ENCODE measurements at places on chromosomes 12 and 14.

GRCh38 chr14:92926931-92927330 lies 4.0 kb downstream of the CHGA start:
- DNase-seq = no peak

DNA sequence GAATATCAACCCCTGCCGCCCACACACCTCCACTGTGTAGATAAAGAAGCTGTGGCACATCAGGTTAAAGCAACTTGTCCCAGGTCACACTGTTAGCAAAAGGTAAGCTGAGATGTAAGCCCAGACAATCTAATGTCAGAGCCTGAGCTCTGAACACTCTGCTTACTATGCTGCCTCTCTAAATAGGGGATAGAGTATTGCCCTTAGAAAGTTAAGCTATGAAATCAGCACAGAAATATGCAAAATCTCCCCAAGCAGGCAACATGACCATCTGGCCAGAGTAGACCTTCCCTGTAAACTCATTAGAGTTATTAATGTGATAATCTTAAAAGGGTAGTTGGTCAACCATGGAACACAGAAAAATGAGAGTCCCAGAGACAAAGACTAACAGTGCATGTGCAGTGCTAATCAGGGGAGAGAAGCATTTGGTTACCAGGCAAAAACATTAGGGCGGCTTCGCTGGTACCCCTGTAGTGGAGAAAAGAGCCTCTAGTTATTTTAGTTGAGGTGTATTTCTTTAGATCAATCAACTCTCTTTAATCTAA lies 171.0 kb downstream of the BTG1 start:
- DNase-seq = no peak

GRCh38 chr14:82445810-82446570 lies 912.3 kb upstream of the SEL1L start:
- DNase-seq = peak; percentile 15

DNA sequence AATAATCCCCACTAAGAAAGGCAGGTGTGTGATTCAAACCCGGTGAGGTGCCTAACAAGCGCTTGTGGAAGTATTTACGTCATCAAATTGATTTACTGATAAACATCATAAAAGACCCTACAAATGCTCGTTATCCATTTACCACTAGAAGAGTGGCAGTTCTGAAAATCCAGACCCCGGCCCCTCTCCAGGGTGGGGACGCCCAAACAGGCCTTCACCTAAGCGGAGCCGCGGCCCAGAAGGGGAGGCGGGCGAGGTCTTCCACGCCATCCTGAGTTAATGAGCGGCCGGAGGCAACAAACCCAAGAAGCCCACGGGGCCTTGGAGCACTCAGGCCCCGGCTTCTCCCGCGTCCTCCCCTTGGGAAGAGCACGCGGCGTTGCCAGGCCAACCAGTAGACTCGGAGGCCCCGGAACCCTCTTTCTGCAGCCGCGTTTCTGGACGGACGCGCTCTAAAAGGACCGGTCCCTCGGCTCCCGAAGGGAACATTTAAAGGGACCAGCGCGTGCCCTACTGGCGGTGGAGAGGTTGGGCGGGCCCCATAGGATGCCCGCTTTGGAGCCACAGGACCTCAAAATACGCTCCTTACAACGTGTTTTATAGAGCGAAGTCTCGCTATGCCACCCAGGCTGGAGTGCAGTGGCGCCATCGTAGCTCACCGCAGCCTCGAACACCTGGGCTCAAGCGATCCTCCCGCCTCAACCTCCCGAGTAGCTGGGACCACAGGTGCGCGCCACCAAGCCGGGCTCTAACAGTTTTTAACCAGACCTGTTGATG lies 3.5 kb downstream of the PTPN21 start:
- DNase-seq = peak; percentile 89

GRCh38 chr12:130463275-130463658 lies 125.6 kb downstream of the PIWIL1 start:
- no peak for DNase-seq

- DNase-seq = no peak
Measured at GRCh38 chr14:50103558-50103957, 12.8 kb downstream of the VCPKMT start.

DNA sequence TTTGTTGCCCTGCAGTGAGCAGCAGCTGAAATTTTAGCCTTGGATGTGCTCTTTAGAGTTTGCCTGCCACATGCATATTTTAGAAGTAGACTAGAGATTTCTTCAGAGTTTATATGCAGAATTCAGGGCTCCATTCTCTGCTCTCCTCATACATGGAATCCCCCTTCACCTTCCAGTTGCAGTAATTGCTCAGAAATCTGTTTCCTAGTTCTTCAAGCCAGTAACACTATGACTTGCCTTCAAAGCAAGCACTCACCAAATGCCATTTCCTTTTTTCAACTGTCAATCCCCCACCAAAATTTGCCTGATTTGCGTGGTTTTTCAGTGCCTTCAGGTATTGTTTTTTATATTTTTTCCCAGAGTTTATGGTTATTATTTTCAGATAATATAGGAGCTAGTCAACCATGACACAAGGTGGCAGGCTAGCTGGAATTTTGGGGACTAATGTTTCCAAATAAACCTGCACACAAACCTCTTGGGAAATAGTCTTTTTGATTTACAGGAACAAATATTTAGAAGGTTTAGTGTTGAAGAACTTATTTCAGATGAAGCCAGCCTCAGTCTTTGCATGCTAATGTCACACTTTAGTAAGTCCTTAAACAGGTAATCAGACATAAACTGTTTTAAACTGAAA lies 79.2 kb downstream of the ASCL1 start:
- no peak for DNase-seq

DNA sequence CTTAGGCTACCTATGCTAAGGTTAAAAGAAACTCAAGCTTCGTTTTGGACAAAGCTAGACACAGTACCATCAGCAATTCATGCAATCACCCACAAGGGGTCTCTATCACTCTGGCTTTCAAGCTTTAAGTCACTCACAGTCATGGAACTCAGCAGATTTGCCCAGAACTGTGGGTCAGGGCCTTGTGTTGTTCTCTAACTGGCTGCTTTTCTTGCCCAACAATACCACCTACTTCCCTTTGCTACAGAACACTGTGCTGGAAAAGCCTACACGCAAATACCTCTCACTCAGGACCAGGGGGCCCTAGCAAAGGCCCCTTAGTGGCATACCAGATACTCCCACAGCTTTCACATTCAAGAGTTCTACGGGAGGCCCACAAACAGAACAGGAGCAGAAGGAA lies 9.1 kb downstream of the NEMP1 start:
- DNase-seq = peak; percentile 47

- no peak for DNase-seq
Measured at GRCh38 chr14:91464615-91465205, 45.4 kb downstream of the PPP4R3A start.

GRCh38 chr12:94172973-94173372 lies 24.6 kb downstream of the PLXNC1 start:
- DNase-seq = no peak

- DNase-seq = no peak
Measured at GRCh38 chr12:98830657-98831056, 185.6 kb downstream of the APAF1 start.

- no peak for DNase-seq
Measured at GRCh38 chr14:100529561-100530031, 57.6 kb downstream of the BEGAIN start.

DNA sequence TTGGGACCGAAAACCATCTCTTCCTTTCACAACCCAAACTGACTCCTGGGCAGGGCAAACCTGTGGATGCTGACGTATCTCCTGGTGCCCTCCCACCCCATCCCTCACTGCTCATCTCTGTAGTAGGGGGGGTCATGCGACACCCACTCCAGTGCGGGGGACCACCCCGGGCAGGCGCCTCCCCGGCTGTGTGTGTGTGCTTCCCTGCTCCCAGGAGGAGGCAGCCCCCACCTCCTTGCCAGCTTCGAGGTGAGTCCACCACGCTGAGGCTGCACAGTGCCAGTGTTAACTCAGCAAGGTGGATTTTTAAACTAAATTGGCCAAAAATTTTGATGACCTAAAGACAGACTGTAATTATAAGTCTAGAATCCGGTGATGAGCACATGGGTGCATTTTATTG lies 46.2 kb upstream of the BEGAIN start:
- no peak for DNase-seq

DNA sequence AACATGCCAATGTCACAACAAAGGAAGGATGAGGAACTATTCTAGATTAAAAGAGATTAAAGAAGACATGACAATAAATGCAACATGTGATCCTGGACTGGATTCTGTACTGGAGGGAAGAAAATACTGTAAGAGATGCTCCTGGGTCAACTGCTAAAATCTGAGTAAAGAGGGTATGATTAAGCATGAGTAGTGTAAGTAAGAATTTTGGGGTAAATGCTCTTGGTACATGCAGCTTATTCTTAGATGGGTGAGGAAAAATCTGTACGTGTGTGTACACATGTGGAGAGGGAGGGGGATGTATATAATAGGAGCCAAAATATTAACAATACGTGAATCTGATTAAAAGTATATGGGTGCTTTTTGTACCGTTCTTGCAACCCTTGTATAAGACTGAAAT lies 66.0 kb downstream of the CDC42BPB start:
- no peak for DNase-seq

Data from dorsolateral prefrontal cortex (tissue), 122 donors.